Stimulated activated CD8-positive, alpha-beta memory T cell treated with anti-CD3 and anti-CD28 coated beads, Interleukin-4, amount 100 ng/mL, for 4 hours (primary cell): ENCODE measurements at places on chromosomes 4 and X.

- DNase-seq, result no peak
Observed at GRCh38 chr4:81136161-81136905, 78.7 kb downstream of the PRKG2 start.

GRCh38 chr4:55765070-55765469, 54.5 kb upstream of the EXOC1L start:
- DNase-seq, result no peak

DNA sequence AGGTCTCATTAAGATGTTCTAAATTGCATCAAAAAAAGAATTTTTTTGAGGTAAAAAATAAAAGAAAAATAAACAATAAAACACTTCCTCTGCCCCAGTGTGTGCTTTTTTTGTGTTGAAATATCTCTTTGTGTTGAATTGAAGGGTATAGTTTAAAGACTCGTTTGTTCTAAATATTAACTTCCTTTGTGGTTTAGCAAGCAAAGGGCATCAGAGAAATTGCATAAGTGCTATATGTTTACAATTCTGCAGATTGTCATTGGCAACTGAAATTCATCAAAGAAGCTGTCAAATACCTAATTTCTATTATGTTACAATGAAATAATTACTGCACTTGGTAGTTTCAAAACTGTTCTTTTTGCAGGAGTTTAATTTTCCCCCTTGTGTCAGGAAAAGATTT, 260.5 kb downstream of the DKK2 start:
- no peak for DNase-seq

DNA sequence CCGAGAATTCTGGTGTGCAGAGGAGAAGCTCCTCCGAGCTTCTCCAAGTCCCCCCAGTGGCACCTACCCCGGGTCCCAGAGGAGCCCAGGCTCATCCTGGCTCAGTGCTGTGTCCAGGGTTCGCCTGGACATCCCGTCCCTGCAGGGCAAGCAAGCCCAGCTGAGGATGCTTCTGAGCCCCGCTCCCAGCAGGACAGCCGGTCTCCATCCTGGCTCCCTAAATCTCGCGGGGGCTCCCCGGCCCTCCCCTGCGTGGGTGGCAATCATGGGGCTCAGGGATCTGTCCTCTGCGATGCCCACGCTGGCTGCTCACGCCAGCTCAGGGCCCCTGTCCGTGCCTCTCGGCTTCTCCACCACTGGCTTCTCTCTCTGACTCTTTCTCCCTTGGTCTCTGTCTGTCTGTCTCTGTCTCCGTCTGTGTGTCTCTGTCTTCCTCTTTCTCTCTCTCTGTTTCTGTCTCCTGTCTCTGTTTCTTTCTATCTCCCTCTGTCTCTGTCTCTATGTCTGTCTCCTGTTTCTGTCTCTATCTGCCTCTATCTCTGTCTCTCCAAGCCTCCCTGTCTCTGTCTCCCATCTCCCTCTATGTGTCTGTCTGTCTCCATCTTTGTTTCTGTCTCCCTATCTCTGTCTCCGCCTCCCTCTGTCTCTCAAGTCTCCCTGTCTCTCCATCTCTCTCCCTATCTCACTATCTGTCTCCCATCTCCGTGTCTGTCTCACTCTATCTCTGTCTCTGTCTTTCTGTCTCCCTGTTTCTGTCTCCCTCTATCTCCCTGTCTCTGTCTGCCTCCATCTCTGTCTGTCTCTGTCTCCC, 27.8 kb upstream of the SLC25A6 start:
- DNase-seq, result no peak
